ENCODE measurements at places on chromosomes 12 and 14.

DNA sequence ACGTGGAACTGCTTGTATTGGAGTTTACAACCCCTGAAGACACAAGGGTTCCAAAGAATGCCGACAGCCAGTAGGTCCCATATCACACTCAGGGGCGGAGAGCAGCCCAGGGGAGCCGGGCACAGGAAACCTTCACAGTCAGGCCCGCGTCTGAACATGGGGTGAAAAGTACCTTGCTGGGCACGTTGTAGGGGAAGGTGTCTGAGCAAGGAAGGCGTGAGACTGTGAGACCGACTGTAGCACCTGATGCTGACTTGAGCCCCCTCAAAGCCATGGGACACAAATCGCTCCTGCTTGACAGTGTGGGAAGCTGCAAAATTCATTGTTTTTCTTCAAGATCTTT is 14.7 kb downstream of the RIMBP2 start:
- DNase-seq: no peak

- DNase-seq: no peak
Observed at GRCh38 chr12:104546575-104546974, 89.8 kb downstream of the CHST11 start.

- DNase-seq: no peak
Observed at GRCh38 chr14:101707068-101707842, 54.3 kb upstream of the PPP2R5C start.

DNA sequence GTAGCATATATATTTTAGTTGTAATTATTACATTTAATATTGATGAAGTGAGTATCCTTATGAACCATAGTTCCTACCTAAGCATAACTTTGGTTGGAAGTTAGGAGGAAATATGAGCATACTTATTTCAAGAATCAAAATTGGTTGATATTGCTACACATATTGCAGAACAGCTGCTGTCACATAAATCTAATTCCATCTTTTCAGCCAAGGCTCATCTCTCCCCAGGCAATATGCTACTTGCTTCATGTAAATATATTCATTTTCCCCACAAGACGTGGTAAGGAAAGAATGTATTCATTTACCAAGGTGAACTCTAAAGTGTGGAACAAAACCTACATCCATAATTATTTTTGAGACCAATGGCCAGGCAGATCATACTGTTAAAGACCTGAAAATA is 62.5 kb upstream of the HIF1A start:
- no peak for DNase-seq

Data from stimulated activated CD8-positive, alpha-beta memory T cell treated with anti-CD3 and anti-CD28 coated beads, Interleukin-4, amount 100 ng/mL, for 1 hour (primary cell).